ENCODE measurements at places on chromosomes 13 and 19.
A peak's percentile ranks its signal among the peaks of the same experiment; 100 is the strongest.

GRCh38 chr13:37090912-37091311 is 14.6 kb downstream of the CSNK1A1L start:
- no peak for DNase-seq

GRCh38 chr19:11397089-11397610 is 13.0 kb upstream of the EPOR start:
- no peak for DNase-seq

DNA sequence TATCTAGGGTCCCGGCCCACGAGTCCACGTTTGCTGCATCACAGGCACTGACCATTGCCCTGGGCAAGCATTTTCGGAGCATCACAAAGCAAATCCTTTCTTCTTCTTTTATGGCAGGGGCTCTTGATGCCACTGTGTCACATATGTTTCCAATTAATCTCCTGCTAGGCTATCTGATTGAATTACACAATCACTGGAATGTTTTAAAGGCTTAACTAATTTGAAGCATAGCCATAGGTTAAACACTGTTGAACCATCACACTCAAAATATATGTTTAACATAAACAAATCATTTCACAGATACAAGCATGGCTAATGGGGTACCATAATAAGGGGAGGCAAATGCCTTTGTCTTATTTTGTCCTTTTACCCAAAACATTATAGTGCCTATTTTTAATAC is 338.3 kb downstream of the POU4F1 start:
- DNase-seq, result no peak

DNA sequence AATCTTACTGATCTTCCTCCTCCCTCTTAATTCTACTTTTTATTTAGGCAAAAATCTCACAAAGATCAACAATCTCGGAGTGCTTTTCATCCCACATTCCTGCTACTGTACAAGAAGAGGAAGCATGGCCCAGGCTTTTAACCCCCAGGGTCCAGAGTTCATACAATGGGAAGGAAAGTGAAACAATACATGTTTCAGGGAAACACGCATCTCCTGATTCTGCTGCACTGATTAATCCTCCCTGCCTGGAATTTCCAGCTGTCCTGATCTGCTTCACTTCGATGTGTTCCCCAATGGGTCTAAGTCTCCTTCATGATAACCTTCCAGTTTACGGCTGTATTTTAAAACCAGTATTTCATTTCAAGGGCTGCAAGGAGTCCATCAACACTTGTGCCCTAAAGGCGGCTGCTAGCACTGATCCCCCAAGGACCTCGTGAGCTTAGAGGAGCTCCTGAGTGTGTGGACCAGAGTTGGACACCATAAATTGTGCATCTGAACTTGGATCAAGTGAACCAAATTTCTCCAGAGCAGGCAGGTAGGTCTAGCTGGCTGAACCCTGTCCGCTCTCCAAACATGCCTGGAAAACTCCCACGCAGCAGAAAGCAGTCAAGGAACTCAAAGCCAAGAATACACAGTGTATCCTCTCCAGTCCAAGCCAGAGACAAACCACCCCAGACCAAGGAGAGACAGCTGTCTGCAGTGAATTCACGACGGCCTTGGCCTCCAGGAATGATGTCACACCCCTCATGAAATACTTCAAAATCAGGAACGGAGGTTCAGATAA is 44.3 kb downstream of the COL4A1 start:
- no peak for DNase-seq

GRCh38 chr19:50449236-50449899 is 16.7 kb downstream of the MYBPC2 start:
- DNase-seq, result no peak

DNA sequence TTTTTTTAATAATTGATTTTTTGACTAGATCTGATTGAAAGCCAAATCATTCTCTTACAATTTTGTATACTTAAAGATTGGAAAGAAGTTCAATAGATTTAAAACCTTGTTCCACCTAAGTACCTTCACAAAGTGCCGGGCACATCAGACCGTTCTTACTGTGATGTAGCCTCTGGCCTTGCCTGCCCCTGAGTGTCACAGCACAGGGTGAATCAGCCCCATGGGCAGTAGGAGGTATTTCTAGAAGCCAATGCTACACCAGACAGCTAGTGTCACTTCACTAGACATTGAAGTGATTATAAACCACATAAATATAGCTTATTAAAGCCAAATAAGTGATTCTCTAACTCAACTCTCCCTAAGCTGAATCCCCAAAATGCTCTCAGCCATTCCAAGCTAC is 131.3 kb downstream of the LACC1 start:
- peak; percentile 9 for DNase-seq

DNA sequence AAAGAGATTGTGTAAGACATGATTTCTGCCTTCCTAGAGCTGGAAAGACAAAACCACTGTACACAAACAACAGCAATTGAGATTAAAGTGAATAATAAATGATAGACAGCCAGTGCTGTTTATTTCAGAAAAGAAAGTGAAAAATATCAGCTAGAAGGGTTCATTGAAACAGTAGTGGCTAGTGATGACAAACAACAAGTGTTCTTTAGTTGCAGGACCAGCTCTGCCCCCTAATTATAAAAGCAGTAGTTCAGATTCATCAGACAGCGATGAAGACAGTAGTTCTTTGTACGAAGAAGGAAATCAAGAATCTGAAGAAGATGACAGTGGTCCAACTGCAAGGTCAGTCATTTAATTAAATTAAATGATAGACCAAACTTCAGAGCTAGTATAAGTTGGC is 14.8 kb downstream of the GPALPP1 start:
- DNase-seq, result no peak

DNA sequence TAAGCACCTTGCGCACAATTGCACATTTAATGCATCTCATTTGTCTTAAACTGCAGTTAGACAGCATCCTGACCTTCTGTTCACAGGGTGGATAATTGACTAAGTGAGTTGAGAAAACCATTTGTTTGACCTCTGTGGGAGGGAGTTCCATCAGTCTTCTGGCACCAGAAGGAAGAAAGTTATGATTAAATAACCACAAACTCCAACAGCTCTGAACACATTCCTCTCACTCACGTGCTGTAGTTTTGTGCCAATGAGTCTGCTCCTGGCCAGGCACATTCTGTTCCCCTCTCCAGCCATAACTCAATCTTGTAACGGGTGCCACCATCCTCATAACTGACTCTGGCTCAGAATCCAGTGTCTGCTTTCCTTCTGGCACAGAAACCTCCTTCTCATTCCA is 817.2 kb downstream of the SLITRK1 start:
- DNase-seq, result peak; percentile 57

DNA sequence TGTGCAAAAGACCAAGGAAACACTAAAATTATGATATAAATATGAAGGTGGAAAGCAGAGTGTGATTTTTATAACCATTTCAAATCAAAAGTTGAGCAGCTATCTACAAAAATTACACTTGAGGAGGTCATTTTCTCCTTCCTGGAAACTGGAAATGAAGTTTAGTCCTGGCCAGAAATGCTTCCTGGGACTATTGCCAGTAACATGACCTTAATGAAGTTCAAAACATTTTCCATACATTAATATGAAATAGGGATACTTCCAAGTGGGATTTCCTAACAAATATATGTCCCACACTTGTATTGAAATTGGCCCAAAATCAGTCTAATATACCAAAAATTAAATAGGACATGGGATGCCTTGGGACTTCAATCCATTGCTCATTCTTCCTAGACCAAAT is 1556.8 kb upstream of the MIR17HG start:
- no peak for DNase-seq

GRCh38 chr19:588093-588740 is 1.5 kb upstream of the HCN2 start:
- DNase-seq, result peak; percentile 90

- no peak for DNase-seq
Observed at GRCh38 chr19:9566729-9567128, 17.6 kb downstream of the ZNF121 start.
